ENCODE measurements at places on chromosomes 16 and 17.

DNA sequence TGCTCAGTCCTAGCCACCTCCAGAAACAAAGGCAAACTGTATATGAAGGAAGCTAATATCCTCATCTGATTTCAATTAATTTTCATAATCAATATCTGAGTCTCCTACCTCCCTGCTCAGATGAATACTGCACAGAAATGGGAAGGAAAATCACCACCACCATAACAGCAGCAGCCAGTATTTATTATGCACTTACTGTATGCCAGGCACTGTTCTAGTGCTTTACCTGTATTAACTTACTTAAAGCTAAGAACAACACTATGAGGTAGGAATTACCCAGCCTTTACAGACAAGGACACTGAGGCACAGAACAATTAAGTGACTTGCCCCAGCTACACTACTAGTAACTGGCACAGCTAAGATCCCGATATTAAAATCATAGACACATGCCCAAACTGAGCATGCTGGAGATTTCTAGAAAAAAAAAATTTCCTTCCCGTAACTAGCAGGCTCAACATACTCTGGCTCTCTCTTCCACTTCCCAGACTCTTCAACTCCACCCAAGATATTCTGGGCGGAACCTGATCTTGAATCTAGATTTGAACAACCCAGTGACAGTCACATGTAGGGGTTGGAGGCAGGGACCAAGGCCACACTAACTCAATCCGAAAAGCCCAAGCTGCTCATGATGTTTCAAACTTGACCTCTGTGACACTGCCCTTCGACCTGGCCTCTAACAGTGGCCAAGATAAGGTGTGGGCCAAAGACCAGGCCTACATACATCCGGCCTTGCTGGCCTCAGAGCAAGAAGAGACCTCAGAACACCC, 3.9 kb downstream of the TRIM25 start:
- DNase-seq: no peak

DNA sequence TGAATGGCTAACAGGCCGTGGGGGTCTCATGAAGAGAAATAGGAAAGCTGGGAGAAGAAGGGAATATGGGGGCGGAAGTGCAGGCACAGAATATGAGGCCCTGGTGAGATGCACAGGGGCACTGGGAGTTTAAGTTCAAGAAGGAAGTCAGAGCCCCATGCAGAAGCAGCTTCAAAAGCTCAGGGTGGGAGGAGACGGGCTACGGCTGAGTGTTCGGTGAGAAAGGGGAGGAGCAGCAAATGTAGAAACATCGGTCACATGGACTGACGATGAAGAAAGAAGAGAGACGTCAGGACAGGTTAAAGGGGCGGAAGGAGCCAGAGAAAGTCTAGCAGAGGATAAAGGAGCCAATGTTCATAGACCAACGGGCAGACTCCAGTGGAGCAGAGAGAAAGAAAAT, 204.5 kb upstream of the ZFHX3 start:
- no peak for DNase-seq

DNA sequence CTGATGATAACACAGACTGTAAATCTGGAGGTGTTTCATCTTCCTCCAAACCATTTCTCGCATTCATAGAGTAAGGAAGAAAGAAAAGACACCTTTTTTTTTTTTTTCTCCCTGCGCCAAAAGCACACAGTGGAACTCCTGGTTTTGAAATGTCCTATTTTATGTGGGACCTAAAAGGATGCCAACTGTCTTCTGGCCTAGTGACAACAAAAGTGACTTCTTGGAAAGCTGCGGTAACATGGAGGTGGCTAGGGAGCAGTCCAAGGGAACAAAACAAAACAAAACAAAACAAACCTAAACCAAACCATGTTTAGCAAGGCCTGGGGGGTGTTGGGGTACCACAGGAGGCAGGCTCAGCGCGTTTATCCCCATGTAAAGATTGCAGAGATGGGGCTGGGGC, 174.8 kb downstream of the XYLT1 start:
- no peak for DNase-seq

DNA sequence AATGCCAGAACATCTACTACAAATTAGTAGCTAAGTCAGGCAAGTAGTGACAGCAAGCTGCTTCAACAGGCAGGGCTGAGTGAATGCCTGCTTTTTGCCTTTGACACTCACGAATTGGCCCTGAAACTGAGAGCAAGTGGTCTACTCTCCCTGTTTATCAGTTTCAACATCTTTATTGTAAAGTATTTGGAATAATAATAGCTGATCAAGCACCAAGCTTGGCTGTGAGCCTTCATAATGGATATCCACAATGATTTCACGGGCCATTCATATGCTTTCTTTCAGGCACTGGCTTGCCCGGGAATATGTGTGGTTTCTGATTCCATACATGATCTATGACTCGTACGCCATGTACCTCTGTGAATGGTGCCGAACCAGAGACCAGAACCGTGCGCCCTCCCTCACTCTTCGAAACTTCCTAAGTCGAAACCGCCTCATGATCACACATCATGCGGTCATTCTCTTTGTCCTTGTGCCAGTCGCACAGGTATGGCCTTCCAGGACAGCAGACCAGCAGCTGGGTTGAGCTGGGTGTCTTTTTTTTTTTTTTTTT, 5.2 kb downstream of the TLCD3A start:
- DNase-seq: no peak

DNA sequence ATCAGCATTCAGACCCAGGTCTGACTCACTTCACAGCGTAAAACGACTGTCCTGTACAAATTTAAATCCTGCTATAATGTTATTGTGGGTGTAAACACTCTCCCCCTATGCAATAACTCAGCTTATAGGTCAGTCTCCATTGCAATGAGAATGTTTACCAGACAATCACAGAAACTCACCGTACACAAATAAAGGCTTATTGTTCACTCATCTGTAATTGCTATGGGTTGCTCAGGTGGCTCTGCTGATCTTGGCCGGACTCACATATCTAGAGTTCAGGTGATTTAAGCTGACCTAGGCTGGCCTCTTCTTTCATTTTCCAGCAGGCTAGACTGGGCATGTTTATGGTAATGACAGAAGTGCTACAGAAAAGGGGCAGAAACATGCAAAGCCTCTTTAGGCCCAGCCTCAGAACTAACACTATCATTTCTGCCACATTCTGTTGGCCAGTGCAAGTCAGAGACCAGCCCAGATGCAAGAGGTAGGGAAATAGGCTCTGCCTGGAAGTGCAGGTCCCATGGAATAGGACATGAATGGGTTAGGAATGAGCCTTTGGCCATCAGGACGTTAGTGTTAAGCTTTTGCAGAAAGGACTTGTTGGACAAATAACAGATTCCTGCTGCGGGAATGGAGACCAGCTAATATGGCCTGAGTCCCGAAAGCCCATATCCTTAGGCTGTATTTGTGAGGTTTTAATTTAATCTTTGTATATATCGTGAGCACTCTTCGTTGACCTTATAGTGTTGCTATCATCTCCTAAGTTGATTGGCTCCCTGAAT, 44.0 kb downstream of the HLF start:
- DNase-seq: no peak

DNA sequence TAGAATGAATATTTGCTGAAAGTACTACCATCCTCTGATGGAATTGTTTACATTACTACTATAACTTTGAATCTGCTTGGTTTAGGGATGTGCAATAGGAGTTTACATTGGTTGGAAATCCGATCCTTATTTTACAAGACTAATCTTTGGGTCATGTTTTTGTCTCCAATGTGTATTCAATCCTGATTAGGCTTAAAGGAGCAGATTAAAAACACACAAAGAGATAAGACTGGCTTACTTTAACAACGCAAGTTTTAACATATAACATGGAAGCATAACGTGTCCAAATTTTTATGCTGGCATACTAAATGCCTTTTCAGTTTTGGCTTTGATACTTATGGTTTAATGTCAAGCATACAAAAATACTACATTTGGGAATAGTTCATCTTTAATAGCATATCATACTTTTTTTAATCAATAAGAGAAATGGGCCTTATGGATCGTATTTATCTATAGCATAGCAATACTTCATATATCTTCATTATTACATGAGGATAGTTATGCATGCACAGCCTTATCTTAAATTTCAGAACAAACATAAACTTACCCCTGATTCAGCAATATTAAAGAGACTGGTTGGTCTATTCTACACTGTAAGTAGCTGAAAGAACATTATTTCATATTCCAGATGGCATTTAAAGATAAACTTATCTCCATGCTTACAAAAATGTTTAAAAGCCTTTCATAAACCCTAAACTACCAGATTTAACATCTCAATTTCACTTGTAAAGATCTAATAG, 69.9 kb upstream of the NACA2 start:
- no peak for DNase-seq

DNA sequence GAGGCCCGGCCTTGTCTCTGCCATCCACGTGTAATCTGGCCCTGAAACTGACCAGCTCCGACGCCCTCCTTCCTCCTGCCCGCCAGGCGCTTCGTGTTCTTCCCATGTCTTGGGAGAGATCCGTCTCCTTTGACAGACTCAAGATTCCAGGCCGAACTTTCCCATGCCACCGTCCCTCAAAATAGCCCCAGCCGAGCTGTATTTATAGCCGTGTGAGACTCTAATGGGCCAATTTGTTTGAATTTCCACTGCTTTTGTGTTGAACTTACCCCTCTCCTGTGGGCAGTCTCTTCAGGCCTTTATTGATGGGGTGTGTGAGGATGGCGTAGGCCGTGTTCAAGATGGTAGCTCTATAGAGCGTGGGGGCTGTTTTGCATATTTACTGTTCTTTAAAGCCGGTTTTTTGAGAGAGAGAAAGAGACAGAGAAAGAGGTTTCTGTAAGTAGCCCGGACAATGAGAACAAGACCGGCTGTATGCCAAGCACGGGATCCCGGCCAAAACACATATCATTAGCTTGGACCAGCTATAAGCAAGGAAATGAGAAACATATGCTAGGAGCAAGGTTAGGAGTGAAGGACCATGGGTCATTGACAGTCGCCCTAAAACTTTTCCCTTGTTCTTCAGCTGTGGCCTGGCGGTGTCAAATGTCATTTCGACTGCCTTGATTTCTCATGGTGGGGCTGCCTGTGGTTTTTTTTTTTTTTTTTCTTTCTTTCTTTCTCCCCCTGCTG, 124.5 kb upstream of the ZFHX3 start:
- peak; percentile 23 for DNase-seq

- no peak for DNase-seq
Measured at GRCh38 chr16:2529061-2529931, 1.9 kb downstream of the CEMP1 start.

GRCh38 chr17:32158870-32159585, 16.7 kb downstream of the RHOT1 start:
- DNase-seq: no peak

GRCh38 chr16:9340526-9341256, 249.2 kb downstream of the HAPSTR1 start:
- no peak for DNase-seq

GRCh38 chr16:64297863-64298600, 823.8 kb downstream of the CDH11 start:
- no peak for DNase-seq

DNA sequence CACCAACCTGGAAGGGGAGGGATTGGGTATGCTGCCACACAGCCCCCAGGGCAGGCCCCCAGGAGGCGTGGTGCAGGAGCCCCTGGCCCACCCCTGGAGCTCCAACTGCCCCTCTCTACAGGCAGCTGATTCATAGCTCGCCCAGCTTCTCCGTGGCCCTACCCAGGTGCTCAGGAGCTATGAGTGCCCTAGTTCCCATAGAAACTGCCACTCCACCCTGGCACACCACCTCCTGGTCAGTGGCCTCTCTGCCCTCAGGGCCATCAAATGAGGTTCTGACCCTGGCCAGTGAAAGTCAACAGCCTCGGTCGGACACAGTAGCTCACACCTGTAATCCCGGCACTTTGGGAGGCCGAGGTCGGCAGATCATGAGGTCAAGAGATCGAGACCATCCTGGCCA, 18.0 kb downstream of the CNGB1 start:
- no peak for DNase-seq

DNA sequence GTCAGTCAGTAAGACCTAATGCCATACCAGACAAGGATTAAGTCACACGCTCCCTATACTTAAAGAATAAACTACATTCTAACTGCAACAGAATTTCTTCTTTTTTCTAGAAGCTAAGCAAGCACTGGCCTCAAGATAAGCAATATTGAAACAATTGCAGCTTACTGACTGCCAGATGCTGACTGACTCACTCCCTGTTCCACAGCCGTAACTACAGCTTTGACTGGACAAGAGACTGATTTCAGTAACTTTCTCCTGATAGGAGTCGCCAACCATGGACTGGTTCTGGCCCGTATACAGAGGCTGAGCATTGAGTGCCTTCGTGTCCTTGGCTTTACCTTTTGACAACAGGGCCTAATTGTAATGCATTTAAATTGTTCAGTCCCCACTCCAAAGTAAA, 67.9 kb downstream of the TRIM37 start:
- no peak for DNase-seq

DNA sequence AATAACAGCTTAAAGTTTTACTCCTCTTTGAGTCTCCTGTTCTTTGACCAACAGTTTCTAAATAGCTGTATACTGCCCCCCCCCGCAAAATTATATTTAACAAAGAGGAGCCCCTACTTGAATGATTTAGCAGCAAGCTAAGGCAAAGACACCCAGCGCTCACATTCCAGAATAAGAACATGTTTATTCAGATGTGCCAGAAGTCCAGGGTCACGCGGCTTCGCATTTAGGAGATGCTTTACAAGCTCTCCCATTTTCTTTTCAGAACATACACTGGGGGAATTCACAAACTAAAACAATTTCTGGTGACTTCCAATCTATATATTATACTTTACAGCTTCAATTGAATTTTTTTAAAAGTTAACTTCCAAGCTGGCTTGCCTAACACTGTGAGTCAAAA, 5.3 kb downstream of the PLD6 start:
- no peak for DNase-seq

DNA sequence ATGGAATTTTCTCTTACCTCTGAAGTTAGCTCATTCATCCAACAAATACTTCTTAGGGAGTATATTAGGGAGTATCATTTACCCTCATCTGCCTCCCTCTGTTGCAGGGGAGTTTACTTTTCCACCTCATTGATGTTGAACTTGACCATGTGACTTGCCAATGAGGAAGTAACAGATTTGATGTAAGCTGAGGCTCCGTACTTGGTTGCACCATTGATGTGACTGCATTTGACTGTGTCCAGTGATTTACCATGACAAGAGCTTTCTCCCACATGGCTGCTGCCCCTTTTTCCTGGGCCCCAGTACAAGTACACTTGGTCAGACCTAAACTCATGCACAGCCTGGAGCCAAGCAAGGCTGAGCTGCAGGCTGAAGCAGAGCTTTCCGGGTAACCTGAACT, 81.6 kb upstream of the HS3ST2 start:
- DNase-seq: no peak

- no peak for DNase-seq
Measured at GRCh38 chr17:48427598-48427997, 2.4 kb downstream of the SKAP1 start.

GRCh38 chr17:41824086-41824485, 11.3 kb downstream of the FKBP10 start:
- no peak for DNase-seq

DNA sequence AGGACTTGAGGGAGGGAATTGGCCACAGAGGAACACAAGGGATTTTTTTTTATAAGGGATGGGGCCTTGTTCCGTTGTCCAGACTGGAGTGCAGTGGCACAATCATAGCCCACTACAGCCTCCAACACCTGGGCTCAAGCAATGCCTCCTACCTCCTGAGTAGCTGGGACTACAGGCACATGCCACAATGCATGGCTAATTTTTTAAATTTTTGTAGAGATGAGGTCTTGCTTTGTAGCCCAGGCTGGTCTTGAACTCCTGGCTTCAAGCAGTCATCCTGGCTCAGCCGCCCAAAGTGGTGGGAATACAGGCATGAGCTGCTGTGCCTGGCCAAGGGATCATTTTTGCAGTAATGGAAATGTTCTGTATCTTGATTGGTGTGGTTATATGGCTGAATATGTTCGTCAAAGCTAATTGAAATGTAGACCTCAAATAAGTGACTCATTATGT, 56.9 kb downstream of the VMP1 start:
- no peak for DNase-seq

GRCh38 chr17:66747578-66748275, 87.2 kb upstream of the CACNG5 start:
- no peak for DNase-seq
